Testis (tissue), 5 donors: ENCODE measurements at places on chromosomes 12 and 14.

GRCh38 chr14:50820786-50821509 lies 10.0 kb downstream of the NIN start:
- no peak for DNase-seq

GRCh38 chr14:24699052-24699451 lies 65.1 kb upstream of the GZMB start:
- DNase-seq, result no peak

DNA sequence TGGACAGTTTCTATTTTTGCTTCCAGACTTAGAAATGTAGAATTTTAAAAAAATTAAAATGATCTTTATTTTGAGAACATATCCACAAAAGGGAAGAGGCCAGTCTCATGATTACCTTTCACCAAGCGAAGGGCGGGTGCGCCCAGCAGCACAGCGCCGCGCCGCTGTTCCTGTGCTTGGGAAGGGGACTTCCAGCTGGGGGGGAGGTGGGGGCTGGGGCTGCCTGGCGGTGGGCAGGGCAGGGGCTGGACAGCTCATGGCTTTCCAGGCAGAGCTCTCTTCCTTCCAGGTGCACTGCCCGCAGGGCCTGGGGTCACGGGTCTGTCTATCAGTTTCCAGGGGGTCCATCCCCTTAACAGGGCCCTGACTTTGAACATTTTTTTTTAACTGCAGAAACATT lies 199.9 kb downstream of the TTC7B start:
- DNase-seq, result no peak

DNA sequence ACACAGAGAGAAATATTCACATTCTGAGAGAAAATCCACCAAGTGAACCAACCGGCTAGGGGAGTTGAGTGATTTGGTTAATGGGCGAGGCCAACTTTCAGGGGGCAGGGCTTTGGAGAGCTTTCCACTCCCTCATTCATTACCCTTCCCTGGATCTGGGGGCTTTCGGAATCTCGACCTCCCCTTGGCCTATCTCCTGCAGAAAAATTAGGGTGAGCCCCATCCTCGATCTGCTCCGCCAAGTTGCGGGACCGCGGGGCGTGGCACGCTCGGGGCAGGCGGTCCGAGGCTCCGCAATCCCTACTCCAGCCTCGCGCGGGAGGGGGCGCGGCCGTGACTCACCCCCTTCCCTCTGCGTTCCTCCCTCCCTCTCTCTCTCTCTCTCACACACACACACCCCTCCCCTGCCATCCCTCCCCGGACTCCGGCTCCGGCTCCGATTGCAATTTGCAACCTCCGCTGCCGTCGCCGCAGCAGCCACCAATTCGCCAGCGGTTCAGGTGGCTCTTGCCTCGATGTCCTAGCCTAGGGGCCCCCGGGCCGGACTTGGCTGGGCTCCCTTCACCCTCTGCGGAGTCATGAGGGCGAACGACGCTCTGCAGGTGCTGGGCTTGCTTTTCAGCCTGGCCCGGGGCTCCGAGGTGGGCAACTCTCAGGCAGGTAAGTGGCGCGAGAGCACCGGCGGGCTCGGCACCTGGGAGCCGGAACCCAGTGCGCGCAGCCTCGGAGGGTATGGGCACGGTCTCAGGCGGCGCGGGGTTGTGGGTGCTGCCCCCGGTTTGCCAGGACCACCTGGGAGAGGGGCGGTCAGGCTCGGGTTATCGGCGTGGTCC lies at the start of gene ERBB3:
ERBB3 (plus strand) TSS at position 443 of the 833 bp plus-strand sequence; CDS start at position 579, 136 bp downstream.
- peak; percentile 29 for DNase-seq

GRCh38 chr12:9124383-9125031 lies 8.8 kb upstream of the A2M start:
- peak; percentile 21 for DNase-seq

DNA sequence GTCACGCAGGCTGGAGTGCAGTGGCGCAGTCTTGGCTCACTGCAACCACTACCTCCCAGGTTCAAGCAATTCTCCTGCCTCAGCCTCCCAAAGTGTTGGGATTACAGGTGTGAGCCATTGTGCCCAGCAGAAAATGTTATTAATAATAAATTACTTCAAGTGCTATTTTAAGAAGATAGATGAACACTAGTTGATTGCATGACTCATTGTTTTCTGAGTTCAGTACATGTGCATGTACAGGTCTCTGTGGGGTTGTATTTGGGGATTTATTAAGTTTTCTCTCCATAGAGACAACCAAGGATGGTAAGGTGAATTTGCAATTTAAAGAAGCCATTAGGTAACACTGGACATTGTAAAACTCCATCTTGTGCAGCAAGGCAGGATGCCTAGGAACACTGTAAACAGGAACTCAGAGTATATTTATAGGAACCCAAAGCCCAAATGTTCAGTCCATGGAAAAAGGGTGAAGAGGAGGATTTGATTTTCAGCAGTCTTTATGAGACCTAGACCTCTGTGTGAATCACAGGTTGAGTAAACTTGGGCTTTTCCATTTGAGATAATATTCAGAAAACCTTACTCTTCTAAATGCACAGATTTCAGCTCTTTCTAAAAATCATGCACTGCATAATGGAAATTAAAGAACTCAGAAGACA lies 49.3 kb upstream of the TMPO start:
- no peak for DNase-seq

GRCh38 chr12:119841433-119842210 lies 35.5 kb downstream of the CIT start:
- no peak for DNase-seq

DNA sequence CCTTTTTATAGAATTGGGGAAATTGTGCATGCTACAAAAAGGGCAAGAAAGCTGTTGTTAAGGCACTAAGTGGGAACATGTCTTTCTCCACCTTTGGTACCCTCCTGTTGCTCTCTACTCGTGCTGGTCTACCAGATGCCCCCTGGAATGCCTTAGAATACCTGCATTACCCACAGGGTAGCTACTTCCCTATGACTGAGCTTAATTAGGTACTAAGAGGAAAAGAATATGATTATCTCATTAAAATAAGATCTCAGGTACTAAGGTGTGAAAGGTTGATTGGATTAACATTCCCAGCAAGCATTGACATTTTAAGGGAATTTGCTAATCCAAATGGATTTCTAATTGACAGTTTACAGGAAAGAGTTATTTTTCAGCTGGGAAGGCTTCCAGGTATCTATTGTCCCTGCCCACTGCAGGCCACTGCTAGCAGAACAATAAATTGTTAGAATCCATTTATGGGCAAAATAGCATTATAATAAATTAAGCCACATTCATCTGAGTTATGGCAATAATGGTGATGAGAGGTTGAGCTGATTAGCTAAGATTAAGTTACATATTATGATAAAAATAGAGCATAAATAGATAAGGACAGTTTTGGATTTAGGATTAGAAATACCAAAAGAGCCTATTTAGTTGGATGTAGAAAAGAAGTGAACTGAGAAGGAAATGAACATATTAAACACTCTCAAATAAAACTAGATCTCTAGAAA lies 67.8 kb upstream of the GRIP1 start:
- no peak for DNase-seq

GRCh38 chr12:100234166-100234565 lies 32.7 kb downstream of the DEPDC4 start:
- DNase-seq, result no peak

GRCh38 chr14:82565825-82566224 lies 1032.2 kb upstream of the SEL1L start:
- no peak for DNase-seq
